ENCODE measurements at places on chromosomes 7 and 10. TPM values are rescaled to one million over a fixed set of nuclear protein-coding genes. Genes with fewer than 3 reads are reported as not detected.

The IFIT2 gene
- polyA plus RNA-seq: 0.10 TPM

The FAM185A gene
- 5.7 TPM for polyA plus RNA-seq

The NPTX2 gene
- 8.2 TPM for polyA plus RNA-seq

DNA sequence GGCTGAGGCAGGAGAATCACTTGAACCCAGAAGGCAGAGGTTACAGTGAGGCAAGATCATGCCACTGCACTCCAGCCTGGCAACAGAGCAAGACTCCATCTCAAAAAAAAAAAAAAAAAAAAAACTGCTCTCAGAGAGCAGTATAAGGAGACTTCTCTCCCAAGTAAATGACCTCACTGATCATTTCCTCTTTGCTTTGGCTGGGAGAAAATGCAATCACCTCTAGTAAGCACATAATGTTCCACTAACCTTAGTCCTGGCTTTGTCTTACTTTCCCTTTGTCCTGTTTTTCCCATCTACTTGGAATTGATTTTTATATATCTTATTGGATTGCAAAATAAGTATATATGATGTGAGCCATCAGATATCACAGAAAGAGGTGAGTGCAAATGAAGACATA, 2.5 kb downstream of the SLC25A13 start:
- no peak overlapping the region for H3K4me3 ChIP-seq
- no peaks in the 10 kb centered on the region for H3K27me3 ChIP-seq
- H3K27ac ChIP-seq: no peak overlapping the region
- DNase-seq: no peak
- peaks cover 33% of the 10 kb centered on the region for H3K4me1 ChIP-seq

GRCh38 chr7:73829505-73829904, 1.3 kb upstream of the CLDN4 start:
- no peaks in the 10 kb centered on the region for H3K36me3 ChIP-seq
- H3K27me3 ChIP-seq: no peaks in the 10 kb centered on the region
- no peak overlapping the region for H3K4me3 ChIP-seq
- no peak overlapping the region for H3K27ac ChIP-seq
- H3K4me1 ChIP-seq: peaks cover 70% of the 10 kb centered on the region

DNA sequence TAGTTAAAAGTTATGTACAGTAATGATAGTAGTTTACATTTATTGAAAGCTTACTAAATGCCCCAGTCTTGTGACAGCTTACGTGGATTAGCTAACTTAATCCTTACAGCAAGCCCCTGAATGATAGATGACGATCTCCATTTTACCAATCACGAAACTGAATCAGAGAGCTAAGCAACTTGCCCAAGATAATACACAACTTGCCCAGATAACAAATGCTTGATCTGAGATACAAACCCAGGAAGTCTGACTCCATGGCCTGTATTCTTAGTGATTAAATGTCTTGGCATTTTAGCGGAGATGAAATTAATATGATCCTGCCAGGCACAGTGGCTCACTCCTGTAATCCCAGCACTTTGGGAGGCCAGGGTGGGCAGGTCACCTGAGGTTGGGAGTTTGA, 46.9 kb upstream of the FMC1 start:
- no peaks in the 10 kb centered on the region for H3K27me3 ChIP-seq
- H3K4me3 ChIP-seq: no peak overlapping the region
- H3K36me3 ChIP-seq: no peaks in the 10 kb centered on the region
- no peak for DNase-seq

DNA sequence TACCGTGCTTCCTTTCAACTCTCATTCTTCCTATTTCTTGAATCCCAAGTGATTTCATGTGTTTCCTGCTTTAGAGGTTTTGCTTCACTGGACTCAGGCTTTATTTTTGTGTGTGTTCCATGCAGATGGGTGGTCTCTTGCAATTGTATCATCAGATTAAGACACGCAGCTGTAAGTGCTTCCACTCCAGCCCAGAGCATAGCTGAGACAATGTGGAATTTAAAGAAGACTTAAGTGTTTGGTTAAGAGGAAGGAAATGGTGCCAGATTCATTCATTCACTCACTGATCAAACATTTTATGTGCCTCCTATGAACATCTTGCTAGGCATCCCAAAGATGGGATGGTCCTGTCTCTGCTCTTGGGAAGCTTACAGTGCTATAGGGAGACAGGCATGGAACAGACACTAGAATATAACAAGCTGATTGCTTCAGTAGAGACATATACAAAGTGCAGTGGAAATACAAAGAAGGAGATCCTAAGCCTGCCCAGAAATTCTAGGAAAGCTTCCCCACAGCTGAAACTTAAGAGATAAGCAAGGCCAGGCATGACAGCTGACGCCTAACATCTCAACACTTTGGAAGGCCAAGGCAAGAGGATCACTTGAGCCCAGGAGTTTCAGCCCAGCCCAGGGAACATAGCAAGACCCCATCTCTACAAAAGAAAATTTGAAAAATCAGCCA, 46.1 kb upstream of the LRRC17 start:
- DNase-seq: no peak
- no peaks in the 10 kb centered on the region for H3K4me1 ChIP-seq
- H3K36me3 ChIP-seq: no peaks in the 10 kb centered on the region
- H3K27ac ChIP-seq: no peak overlapping the region
- no peaks in the 10 kb centered on the region for H3K27me3 ChIP-seq
- H3K4me3 ChIP-seq: no peak overlapping the region

The GALNT17 gene
- polyA plus RNA-seq: 11.5 TPM

The PDE6C gene
- polyA plus RNA-seq: 0.06 TPM

DNA sequence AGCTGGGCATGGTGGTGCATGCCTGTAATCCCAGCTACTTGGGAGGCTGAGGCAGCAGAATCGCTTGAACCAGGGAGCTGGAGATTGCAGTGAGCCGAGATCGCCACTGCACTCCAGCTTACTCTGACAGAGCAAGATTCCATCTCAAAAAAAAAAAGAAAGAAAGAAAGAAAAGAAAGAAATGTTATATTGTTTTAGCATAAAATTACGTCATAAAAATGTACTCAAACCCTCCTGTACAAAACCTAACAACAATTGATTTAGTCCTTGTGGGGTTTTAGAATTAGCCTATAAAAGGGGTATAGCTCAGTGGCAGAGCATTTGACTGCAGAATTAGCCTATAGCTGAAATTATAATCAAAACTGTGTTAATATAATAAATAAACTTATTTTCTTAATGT, 27.9 kb downstream of the PIK3AP1 start:
- H3K27ac ChIP-seq: no peak overlapping the region
- H3K27me3 ChIP-seq: no peaks in the 10 kb centered on the region
- no peak overlapping the region for H3K4me3 ChIP-seq
- H3K4me1 ChIP-seq: peaks cover 6% of the 10 kb centered on the region
- DNase-seq: no peak
- H3K36me3 ChIP-seq: no peaks in the 10 kb centered on the region

DNA sequence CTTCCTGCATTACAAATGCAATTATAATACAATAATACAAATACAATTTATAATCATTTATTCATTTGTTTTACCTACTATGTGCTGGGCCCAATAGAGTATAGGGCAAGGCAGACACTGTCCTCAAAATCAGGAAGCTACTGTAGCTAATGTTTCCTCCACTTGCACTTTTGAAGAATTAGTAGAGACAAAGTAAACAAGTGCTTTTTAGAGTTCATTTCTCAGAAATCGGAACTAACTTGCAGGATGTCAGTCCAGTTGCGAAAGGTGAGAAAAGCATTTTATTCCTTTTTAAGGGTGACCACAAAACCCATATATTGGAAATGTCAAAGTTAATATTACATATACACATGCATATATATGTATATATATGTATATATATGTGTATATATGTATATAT, 14.2 kb downstream of the ADRB1 start:
- DNase-seq: no peak
- H3K27me3 ChIP-seq: no peaks in the 10 kb centered on the region
- H3K36me3 ChIP-seq: no peaks in the 10 kb centered on the region
- peaks cover 11% of the 10 kb centered on the region for H3K4me1 ChIP-seq

DNA sequence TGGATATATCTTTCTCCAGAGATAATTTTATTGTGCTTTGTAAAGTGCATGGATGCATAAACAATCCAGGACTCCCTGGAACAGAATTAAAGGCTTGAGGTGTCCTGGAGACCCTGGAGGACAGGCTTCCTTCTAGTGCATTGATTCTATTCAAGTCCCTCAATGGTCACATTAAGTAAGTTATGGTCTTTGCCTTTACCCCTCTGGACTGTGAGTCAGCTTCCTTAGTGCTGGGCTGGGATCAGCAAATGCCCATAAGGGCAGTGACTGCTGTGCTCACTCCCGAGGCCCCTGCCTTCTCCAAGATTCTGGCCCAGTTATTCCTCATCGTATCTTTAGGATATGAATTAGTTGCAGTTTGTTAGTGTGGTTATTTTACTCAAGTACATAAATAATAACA, 178.7 kb upstream of the PRSS58 start:
- H3K4me1 ChIP-seq: peaks cover 10% of the 10 kb centered on the region
- H3K4me3 ChIP-seq: no peak overlapping the region
- no peaks in the 10 kb centered on the region for H3K36me3 ChIP-seq
- H3K27ac ChIP-seq: no peak overlapping the region
- no peaks in the 10 kb centered on the region for H3K27me3 ChIP-seq
- DNase-seq: no peak

All from GM23338 (cell line).